Dermis microvascular lymphatic vessel endothelial cell (primary cell): ENCODE measurements at places on chromosomes 13 and 19.
A peak's percentile ranks its signal among the peaks of the same experiment; 100 is the strongest.

GRCh38 chr13:50631041-50631440 lies 212.5 kb downstream of the DLEU7 start:
- peak; percentile 46 for DNase-seq

DNA sequence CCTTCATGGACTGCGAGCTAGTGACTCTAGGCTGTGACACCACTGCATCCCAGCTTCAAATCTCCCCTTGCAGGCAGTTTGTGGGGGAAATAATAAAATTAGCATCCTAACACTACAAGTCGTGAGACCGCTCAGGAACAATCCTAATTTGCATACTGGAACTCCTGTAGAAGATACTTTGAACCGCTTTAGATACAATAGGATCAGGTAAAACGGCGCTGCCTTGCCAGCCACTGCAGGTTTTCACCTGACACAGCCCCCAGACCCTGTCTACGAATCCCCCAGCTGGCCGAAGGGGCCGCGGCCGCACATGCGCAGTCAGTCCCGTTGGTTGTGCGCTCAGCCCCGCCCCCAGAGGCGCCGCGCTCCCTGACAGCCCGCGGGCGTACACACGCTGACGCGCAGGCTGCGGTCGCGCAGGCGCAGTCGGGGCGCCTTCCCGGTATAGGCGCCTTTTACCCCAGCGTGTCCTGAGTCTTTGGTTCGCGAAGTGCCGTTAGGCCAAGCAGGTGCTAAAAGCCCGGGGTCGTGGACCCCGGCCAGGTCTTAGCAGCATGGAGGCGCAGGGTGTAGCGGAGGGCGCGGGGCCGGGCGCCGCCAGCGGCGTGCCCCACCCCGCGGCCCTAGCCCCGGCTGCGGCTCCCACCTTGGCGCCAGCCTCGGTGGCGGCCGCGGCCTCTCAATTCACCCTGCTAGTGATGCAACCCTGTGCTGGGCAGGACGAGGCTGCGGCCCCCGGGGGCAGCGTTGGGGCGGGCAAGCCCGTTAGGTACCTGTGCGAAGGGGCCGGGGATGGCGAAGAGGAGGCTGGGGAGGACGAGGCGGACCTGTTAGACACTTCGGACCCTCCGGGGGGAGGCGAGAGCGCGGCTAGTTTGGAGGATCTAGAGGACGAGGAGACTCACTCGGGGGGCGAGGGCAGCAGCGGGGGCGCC lies at the start of gene RFXAP:
Gene RFXAP, plus strand, starts transcription at position 419 of the 935 bp plus-strand sequence. Its CDS starts 136 bp downstream, at position 555.
- DNase-seq, result peak; percentile 87

DNA sequence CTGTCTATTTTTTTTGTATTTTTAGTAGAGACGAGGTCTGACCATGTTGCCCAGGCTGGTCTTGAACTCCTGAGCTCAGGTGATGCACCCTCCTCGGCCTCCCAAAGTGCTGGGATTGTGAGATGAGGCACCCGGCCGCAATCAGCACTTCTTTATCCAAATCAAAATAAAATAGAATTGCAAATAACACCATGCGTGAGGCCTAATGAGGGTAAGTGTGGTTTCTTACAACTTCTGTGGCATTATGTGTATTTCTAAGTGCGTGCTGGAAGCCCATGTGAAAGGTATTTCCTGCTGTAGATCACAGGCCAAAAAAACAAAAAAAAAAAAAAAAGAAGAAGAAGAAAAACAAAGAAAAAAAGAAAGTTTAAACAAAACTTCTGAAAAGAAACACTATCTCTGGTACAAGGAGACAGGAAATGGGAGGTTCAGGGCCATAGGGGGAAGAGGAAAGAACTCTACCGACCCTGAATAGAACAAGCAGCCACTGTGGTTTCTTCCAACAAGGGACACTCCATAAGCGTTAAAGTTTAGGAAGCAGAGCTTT lies 3.0 kb upstream of the GRAMD1A start:
- DNase-seq, result peak; percentile 73

DNA sequence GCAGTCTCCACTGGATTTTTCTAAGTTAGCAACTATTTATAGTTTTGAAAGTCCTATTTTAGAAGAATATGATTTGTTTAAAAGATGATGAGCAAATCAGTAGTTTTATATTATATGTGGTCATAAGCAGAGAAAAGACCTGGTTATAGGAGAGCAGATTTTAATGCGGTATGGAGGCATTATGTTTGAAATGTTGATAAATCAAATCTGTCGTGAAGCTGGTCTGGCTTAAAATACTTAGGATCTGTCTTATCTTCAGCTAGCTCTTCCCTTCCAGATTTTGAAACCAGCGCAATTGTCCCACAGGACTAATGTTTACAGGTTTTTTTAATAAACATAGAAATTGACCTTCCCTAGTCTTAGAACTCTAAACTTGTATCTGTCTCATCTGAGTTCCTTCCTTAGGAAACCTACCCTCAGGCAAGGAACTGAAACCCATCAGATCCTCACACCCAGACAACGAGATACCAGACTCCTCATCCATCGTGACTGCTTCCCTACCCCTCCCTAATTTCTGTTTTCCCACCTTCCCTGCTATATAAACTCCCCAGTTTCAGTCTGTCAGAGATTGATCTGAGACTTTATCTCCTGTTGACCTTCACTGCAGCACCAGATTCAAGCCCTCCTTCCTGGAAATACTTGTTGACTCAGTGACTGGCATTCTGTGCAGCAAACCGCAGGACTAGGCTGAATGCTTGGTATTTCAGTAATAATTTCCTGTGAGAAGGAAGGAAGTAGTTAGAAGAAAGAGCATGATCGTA lies 37.8 kb upstream of the CXCL17 start:
- DNase-seq, result peak; percentile 11

- no peak for DNase-seq
Observed at GRCh38 chr19:39420769-39421168, 8.3 kb downstream of the PLEKHG2 start.

DNA sequence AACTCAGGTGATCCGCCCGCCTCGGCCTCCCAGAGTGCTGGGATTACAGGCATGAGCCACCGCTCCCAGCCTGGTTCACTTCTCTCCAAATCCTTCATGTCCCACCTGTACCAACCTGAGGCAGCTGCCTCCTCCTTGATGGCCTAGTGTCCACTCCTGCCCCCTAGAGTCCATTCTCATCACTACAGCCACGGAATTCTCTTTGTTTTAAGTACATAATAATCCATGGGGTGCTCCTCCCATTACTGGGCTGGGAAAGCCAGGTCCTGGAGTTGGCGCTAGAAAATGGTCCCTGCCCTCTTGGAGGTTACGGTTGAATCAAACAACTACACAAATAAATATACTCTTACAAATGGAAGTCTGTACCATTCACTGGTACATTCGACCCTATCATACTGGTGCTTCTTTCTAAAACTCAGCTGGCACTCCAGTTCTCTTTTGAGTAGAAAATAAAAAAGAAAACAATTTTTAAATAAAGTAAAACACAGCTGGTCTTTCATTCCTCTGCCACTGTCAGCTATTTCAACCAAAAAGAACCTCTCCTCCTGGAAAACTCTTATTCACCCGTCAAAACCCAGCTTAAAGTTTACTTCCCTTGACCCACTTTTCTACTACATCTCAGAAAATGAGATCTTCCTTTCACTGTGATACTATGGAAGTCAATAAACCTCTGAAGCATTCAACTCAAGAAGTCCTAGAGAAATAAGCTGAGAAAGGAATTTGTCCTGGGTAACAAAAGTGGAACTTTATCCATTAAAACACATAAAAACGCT lies 22.4 kb upstream of the ARHGEF18 start:
- DNase-seq, result peak; percentile 45

- no peak for DNase-seq
Observed at GRCh38 chr13:87810391-87810801, 139.2 kb downstream of the SLITRK5 start.

- peak; percentile 78 for DNase-seq
Observed at GRCh38 chr19:7515645-7516151, at the start of gene ZNF358. Gene ZNF358 (plus strand): TSS chr19:7516103. CDS start chr19:7519243, 3,140 bp downstream.

DNA sequence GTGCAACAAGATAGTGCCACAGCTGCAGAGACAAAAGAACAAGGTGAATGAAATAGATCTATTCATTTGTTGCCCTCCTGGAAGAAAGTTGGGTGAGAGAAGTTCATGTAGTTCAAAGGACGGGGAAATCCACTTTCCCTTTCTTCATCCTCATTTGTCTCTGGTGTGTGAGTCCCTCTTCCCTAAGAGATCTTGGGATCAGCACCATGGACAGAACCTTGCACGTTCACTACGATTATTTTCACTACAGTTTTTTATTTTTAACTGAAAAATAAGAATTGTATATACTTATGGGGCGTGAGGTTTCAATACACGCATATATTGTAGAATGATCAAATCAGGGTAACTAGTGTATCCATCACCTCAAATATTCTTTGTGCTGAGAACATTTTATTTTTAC lies 29.2 kb downstream of the NLRP5 start:
- DNase-seq, result peak; percentile 15

- DNase-seq, result peak; percentile 45
Observed at GRCh38 chr19:35755550-35756376, 1.1 kb downstream of the HSPB6 start.

GRCh38 chr19:6639439-6639838 lies 30.5 kb downstream of the TNFSF14 start:
- no peak for DNase-seq

GRCh38 chr13:109182777-109183465 lies 553.5 kb downstream of the MYO16 start:
- no peak for DNase-seq

DNA sequence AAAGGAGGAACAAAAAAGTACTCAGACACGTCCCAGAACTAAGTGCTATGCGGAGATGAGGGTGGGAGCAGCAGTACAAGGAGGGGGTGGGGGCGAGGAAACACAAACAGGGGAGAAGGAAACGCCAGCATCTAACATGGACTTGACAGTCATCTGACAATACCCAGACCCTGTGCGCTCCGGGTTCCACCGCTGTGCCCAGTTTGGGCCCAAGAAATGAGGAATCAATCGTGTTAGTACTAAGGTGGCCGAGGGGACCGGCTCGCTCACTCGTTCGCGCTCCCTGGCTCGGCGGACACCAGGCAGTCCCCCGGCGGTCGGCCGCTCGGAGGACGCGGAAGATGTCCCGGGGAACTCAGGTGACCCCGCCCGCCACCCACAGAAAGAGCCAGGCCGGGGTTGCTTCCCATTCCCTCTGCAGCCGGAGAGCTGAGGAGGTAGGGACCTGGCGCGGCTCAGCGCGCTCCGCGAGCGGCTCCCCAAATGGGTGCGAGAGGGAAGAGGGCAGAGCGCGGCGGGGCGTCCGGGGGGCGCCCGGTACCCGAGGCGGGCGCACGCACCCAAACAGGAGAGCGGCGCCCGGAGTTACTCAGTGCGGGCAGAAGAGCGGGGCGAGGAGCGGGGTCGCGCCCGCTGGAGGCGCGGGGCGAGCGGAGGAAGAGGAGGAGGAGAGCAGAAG lies 616 bp downstream of the TSHZ3 start:
- DNase-seq, result no peak

DNA sequence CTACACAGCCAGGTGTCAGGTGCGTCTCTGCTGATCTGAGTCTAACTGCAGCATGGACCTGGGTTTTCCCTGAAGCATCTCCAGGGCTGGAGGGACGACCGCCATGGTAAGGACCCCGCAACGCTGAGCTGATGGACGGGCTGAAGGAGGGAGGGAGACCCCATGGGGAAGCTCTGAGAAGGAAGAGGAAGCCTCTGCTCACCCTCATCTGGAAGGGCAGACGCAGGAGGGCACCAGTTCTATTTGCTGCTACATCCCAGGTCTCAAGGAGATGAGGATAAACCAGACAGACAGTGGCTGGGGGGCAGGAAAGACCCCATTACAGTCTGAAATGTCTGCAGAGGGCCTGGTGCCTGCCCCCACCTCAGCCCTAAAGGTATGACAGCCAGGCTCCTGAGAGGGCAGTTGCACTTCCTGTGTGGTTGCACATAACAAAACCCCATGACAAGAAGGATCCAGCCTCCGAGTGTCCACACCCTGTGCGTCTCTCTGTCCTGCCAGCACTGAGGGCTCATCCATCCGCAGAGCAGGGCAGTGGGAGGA lies at the start of gene LILRA2:
Gene LILRA2, plus strand, starts transcription at position 461 of the 543 bp plus-strand sequence. CDS start 89 bp downstream, outside the sequence.
- no peak for DNase-seq

- no peak for DNase-seq
Observed at GRCh38 chr19:55273978-55274707, 5.8 kb downstream of the HSPBP1 start.

- DNase-seq, result no peak
Observed at GRCh38 chr13:97215325-97215724, 6.8 kb upstream of the MBNL2 start.

DNA sequence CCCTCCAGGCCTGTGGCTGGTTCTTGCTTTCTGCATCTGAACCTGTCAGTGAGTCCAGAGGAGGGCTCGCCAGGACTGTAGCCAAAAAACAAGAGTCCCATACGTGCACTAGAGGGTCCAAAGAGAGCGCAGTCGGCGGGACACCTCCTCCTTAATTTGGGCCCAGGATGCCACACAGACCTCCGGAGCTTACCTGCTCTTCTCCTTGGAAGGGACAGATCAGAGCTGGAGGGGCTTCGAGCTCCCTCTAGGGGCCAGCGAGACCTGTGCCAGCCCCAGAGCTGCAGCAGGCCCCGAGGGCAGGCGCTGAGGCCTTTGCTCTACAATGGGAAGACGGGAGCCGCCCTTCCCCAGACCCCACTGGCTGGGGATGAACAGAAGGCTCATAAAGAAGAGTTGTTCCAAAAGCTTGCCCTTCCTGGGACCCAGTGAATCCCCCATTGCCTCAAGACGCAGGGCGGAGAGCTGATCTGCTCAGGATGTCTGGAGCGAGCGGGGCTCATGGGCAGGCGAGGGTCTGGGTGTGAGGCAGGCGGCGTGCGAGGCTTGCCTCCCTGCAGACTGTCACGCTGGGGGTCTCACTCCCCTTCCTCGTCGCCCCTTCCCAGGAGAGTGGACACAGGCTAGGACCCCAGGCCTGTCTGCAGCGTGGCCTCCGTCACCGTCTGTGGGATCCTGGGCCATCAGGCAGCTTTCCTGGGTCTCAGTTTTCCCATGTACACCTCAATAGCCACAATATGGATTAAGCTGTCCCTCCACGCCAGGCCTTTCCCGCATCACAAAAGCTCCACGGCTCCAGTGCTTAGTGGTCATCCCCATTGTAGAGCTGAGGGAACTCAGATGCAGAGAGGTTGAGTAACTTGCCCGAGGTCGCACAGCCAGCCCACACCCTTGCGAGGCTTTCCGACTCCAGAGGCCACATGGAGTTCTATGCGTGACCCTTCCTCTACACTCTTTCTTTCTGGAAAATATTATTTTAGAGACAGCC lies 46.9 kb upstream of the VSTM2B start:
- DNase-seq, result no peak

GRCh38 chr19:41225238-41226052 lies 6.4 kb downstream of the AXL start:
- peak; percentile 95 for DNase-seq

DNA sequence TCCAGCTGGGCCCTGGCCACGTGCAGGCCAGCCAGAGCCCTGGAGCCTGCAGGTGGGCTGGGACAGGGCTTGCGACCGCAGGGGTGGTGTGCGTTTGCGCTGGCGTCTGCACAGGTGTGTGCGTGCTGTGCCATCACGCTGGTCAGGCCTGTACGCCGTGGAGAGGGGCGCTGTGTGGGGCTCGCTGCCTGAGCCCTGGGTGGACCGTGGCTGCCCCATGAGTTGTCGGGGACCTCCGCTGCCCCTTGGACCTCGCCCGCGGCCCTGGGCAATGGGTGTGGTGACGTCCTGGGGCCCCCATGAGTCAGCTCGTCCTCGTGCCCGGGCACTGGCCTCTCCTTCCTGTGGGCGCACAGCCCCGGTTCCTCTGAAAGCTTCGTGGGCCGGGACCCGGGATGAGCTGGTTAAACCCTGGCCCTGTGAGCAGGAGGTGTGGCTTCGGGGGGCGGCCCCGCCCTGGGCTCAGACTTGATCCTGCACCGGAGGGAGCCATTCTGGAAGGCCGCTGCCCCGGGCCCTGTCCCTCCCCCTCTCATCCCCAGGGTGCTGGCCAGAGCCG lies 6.8 kb downstream of the CSNK1G2 start:
- DNase-seq, result no peak

GRCh38 chr13:26168237-26168814 lies 53.8 kb downstream of the RNF6 start:
- no peak for DNase-seq
